ENCODE measurements at places on chromosomes 5 and 9.

DNA sequence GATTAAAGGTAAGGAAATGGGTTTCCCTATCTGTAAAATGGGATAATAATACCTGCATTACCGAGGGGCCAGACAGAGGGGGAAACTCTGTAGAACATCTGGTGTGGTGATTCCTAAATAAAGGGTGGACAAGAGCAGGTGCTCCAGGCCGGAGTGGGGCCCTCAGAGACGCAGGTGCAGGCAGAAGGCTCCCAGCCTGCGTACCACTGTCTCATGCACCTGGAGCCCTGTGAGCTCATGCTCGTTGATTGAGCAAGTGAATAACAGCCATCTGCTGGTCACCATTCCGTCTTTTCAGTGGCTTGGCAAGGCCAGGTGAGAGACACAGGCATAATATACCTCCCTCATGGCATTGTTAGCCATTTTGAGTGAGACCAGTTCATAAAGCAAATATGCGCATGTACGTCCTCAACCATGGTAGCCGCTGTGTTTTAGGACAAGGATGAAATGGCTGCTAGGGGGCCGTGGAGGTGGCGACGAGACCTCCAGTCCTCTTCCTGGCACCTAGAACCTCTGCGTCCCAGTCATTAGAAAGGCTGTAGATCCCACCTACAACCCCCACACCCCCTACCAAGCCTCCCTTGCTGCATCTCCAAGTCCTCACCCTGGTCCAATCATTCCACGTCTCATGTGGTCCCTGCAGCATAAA lies 198.0 kb upstream of the MVB12B start:
- no peak for DNase-seq

GRCh38 chr5:156515803-156516360 lies 188.9 kb downstream of the SGCD start:
- no peak for DNase-seq

DNA sequence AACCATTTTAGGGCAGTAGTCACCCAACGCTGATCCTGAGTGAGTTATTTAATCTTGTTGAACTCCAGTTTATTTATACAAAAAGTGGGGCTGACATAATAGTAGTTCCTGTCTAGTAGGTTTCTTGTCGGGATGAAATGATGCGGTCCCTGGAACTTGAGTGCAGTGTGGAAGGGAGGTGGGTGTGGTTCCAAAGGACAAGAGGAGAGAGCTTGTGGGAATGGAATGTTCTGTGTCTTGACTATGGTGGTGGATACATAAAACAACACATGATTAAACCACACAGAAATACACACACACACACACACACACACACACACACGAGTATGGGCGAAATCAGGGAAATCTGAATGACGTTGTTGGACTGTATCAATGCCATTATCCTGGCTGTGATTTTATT lies 66.1 kb upstream of the BARHL1 start:
- DNase-seq: no peak

DNA sequence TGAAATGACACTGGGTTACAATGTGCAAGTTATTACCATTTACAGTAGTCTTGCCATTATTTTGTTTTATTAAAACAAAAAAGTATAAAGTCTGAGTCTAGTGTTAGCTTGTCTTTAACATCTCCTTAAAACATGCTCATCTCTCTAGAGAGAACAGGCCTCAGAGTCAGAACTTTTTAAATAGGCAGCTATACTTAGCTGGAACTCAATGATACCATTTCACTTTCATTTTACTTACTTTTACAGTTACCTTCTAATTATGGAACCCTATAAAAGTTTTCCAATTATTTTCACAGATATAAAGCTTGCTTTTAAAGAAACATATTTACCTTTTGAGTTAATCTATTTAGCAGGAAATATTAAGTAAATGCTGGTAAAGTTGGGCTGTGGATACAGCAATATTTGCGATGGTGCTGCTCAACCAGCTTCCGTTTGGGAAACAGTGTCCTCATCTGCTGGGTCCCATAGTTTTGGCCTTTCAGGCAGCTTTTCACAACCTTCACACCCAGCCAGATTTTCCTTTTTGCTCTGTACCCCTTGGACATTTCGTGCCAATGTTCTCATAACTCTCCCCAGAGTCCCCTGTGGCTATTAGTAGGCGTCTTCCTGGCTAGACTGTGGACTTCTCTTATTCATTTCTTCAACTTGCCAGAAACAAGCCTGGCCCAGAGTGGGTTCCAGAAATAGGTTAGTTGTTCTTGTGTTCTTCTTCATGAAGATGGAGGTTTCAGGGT lies 36.3 kb upstream of the UBTD2 start:
- no peak for DNase-seq

Measured in A549 (cell line).